ENCODE measurements at places on chromosomes 6 and 20.

DNA sequence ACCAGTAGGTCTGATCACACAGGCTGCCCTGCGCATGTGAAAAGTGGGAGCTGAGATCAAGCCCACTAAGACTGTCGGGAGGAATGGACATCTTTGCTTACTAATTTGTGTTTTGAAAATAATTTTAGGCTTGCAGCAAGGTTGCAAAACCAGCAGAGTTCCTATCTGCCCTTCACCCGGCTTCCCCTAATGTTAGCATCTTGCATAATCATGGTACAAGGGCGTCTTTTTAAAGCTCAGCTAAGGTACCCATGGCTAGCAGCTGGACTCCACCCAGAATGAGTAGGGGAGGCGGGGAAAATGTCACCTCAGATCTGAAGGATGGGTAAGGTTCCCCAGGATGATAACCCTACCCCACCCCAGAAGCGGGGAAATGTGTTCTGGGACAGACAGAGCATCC, 25.3 kb upstream of the BMP7 start:
- DNase-seq: no peak

DNA sequence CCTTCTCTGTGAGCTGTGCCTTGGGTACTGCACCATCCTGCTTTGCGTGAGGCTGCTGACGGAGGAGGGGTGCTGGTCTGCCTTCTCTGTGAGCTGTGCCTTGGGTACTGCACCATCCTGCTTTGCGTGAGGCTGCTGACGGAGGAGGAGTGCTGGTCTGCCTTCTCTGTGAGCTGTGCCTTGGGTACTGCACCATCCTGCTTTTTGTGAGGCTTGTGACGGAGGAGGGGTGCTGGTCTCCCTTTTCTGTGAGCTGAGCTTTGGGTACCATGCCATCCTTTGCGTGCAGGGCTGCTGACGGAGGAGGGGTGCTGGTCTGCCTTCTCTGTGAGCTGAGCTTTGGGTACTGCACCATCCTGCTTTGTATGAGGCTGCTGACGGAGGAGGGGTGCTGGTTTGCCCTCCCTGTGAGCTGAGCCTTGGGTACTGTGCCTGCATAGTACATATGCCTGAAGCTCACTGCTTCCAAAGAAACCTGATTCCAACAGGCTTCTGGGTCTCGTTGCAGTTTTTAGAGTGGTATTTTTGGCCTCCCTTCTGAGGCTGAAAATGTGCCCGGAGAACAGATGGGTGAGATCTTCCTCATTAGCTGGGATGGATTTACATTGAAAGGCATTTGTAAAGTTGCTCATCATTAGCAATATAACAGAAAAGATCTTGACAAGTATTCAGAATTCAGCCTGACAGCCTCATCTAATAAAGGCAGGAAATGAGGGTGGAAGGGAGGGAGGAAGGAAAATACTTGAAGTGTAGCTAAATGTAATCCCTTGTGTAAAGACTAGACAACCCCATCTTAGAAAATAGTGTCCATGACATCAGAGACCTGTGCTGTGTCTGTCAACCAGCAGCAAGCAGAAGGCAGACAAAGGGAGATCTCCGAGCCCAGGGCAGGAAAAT, 46.8 kb upstream of the UNC93A start:
- no peak for DNase-seq

GRCh38 chr20:32007787-32008616, 2.2 kb upstream of the CCM2L start:
- no peak for DNase-seq

DNA sequence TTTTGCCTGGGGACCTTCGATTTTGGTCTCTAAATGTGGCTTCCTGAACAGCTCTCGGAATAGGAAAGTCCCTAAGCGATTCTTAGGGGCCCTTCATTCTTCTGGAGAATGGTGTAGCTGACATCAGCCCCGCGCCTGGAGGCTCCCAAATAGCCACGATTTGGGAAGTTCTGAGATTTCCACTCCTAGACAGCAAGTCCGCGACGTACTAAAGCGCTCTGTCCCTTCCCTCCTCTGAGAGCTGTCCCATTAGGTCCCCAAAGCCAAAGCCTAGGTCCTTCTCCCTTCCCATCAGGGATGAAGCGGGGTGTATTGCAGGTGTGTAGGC, 756 bp downstream of the MOXD1 start:
- DNase-seq: no peak

GRCh38 chr20:46285740-46286139, 22.6 kb downstream of the CDH22 start:
- DNase-seq: no peak

- DNase-seq: no peak
Observed at GRCh38 chr6:112466373-112467151, 119.4 kb downstream of the RFPL4B start.

DNA sequence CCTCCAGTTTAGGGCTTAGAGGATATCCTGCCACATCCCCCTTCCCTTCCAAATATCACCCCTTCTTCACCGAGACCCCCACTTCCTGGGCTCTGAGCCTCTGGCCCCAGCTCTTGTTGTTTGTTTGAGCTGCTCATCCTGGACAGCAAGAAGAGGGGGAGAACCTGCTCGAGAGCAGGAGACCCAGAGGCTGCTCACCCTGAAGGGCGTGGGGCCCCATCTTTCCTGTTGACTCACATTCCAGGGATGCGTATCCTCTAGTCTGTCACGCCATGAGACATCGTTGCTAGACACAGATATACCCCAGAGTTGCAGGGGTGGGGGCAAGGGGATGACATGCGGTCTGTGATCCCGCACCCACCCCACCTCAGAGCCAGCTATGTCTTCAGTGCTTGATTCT, 5.7 kb upstream of the TNXB start:
- DNase-seq: no peak

DNA sequence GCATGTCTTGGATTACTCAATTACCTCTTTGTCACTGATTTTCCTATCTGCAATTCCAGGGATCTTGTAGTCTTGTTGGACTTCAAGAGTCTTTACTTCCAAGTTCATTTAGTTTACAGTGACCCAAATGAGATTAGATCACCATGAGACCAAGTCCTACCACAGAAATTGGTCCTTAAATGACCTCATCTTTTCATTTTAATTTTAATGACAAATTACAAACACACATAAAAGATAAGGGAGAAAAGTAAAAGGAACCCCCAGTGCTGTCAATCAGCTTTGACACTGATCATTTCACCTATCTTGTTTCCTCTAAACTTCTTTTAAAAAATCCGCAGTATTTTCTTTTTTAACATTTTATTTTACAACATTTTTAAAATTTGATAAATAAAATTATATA, 54.9 kb upstream of the FYN start:
- no peak for DNase-seq

DNA sequence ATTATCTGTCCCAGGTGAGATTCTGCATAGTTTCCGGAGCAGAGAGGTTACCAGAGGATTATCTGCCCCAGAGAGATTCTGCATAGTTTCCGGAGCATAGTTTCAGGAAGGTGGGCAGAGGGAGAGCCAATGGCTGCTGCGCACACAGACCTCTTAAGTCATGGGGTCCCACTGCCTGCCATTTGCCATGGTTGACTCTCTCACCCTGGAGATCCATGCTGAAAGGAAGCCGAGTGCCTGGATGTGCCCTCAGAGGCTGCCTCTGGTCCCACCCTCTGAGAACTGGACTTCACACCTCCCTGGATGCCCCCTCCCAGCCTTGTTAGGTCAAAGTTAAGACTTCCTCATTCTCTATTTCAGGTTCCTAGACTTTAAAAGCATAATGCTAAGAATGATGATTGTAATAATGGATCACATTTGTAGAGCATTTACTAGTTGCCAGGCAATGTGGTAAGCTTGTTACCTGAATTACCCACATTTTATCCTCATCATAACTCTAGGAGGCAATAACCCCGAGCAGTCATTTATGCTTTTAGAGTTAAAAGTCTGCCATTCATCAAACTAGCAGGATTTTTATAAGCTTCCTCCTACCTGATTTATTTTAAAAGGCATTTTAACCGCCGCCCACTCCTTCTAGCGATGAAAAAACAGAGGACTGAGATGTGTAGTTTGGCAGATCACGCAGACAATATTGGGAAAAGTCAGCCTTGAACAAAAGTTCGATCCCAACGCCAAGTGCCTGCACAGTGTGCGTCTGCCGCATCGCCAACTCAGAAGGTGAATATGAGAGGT, 11.9 kb downstream of the SERPINB9 start:
- no peak for DNase-seq

DNA sequence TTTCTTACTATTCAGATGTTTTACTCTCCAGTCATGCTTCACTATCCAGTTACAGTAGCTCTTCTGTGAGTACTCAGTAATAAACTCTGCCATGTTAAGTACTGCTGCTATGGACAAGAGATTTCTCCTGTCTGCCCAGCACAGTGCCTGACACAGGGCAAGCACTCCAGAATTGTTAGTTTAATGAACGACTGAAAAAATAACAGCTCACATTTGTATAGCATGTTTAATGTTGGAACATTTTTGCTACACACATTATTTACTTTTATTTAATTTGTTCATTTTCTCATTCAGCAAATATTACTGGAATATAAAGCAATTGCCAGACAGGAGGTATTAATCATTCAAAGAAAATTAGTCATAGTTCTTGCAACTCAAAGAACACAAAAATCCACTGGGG, 142.6 kb upstream of the HMGN3 start:
- no peak for DNase-seq

DNA sequence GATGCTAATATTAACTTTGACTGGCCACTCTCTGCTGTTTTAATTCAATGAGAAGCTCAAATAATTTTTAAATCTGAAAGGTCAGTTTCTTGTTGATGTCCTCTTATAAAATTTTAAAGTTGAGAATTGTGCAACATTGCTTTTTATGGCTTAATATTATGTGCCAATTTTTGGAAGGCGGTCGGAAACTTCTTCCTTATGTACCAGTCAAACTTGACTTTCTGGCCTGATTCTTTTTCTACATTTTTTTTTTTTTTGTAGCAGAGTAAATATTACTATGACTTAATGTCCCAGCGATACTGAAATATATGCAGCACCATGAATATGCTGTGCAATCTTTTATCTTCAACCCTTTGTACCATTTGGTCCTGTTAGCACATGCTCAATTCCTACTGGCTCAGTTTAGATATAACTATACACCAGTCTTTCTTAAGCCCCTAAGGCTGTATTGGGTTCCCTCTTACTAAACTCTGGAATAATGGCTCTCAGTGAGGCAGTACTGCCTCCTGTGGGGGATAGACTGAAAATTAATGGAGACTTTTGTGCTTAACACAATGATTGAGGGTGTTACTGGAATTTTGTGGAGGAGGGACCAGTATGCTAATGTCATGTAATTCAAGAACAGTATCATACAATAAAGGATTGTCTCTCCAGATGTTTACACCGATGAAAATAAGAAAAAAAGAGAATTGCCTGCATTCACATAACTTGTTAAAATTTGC, 156.4 kb upstream of the SYNCRIP start:
- DNase-seq: no peak

- DNase-seq: no peak
Observed at GRCh38 chr6:125019918-125020317, 57.7 kb downstream of the RNF217 start.

- no peak for DNase-seq
Observed at GRCh38 chr20:46951405-46951804, 56.8 kb downstream of the EYA2 start.

GRCh38 chr6:23559587-23560343, 566.2 kb upstream of the NRSN1 start:
- no peak for DNase-seq
